Brain pericyte (primary cell): ENCODE measurements at places on chromosomes 12 and 14.

GRCh38 chr12:3920351-3921150 lies 47.4 kb upstream of the PARP11 start:
- no peak for DNase-seq

GRCh38 chr12:532908-533565 lies 73.3 kb downstream of the B4GALNT3 start:
- no peak for DNase-seq

DNA sequence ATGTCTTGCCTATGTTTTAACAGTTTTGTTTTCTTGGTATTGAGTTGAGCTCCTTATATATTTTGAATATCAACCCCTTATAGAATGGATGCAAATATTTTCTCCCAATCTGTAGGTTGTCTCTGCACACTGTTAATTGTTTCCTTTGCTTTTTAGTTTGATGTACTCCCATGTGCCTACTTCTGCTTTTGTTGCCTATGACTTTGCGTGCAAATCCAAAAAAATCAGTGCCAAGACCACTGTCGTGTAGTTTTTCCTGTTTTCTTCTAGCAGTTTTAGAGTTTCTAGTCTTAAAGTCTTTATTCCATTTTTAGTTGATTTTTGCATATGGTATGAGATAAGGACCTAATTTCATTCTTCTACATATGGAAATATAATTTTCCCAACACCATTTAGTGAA lies 28.8 kb downstream of the SENP1 start:
- no peak for DNase-seq

DNA sequence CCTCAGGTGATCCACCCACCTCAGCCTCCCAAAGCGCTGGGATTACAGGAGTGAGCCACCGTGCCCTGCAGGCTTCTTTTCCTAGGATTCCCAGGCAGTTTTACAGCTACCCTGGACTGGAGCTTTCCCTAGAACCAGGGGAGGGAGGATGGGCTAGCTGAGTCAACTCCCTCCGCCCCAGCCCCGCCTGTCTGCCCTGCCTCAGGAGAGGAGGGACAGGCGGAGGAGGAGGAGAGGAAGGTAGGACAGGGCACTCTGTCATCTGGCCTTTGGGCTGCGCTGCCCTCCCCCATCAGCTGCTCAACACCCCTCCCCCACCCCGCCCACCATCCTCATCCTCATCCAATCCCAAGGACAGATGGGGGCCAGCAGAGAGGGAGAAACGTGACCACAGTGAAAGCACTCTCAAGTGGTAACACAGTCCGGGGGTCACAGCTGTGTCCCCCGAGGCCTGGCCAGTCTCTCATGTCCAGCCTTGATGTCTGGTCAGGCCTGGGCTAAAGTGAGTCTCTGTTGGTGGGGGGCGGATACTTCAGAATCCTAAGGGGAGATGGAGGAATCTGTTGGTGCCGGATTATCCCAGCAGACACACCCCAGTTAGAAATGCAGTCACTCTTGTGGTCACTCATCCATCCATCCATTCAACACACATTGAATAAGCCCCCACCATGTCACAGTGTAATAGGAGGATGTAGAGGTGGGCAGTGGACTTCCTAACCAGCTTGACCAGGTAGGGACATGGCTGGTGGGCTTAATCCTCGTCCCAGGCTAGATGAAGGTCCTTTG lies 12.3 kb downstream of the FIGNL2 start:
- no peak for DNase-seq

DNA sequence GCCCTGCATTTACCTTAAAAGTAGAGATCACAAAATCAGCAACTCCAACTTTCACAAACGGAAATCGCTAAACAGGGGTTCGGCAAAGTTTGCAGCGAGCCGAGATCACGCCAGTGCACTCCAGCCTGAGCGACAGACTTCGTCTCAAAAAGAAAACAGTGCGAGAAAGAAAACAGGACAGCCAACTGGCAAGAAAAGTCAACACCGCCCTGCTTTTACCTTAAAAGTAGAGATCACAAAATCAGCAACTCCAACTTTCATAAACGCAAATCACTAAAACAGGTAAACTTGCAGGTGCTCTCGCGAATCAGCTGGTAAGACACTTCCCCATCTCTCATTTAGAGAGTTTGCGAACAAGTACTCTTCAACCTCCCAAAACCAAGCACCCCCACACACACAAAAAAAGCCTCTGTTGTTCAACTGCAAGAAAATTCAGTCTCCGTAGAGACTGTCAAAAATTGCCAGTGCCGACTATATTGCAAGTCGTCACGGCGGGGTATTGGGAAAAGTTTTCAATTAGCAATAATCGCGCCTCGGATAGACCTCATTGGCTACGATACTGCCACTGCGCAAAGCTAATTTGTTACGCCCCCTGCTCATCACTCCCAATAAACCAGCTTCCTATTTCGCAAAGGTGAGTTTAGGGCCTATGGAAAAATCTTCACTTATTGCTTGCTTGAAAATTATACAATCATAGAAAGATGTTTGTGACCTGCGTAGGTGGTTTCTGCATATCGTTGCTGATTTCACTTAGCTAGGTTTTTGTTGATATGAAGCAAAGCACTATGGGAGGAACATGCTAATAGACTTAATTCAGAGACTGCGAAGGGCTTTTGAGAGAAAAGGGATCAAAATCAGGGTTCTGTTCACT lies at the start of gene RNU4-1:
TSS of gene RNU4-1 (minus strand) at position 577 of the 871 bp plus-strand sequence.
- DNase-seq: peak; percentile 76
